ENCODE measurements at places on chromosomes 11 and 22.

- no peak for DNase-seq
Observed at GRCh38 chr11:35150454-35150853, 11.5 kb downstream of the CD44 start.

DNA sequence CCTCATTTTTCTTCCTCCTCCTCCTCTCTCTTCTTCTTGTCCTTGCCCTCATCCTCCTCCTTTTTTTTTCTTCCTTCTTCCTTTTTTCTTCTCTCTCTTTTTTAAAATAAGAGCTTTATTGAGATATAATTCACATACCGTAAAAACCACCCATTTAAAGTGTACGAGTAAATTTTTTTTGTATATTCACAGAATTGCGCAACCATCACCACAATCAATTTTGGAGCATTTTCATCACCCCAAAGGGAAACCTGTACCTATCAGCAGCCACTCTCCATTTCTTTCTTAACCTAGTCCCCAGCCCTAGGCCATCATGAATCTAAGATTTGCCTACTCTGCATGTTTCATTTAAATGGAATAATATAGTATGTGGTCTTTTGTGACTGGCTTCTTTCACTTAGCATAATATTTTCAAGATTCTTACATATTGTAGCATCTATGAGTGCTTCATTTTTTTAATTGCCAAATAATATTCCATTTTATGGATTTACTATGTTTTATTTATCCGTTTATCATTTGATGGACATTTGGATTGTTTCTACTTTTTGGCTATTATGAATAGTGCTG, 35.0 kb downstream of the CAT start:
- DNase-seq, result no peak

DNA sequence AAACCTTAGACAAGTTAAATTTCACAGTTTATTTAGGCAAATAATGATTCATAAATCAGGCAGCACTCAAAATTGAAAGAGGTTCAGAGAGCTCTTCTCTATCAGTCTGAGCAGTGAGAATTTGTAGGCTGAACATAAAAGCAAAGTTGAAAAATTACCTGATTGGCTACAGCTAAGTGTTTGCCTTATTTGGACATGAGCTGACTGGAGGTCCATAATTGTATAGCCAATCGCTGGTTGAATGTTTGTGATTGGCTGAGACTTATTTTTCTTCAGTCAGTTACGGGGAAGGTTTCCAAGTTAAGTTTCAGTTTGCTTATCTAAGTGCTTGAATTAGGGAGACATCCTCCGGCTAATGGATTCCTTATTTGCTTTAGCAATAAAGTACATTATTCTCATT, 527.5 kb downstream of the CNTN5 start:
- DNase-seq, result no peak

DNA sequence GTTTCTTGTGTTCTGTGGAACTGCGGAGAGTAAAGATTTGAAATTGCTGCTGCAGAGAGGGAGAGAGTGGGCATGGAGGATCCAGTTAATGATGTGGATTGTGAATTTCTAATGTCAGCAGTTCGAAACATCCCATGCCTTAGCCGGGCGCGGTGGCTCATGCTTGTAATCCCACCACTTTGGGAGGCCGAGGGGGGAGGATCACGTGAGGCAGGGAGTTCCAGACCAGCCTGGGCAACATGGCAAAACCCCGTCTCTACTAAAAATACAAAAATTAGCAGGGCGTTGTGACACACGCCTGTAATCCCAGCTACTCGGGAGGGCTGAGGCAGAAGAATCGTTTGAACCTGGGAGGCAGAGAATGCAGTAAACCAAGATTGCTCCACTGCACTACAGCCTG, 1.1 kb upstream of the CAVIN3 start:
- DNase-seq, result no peak

GRCh38 chr11:69651834-69652620, 11.1 kb downstream of the CCND1 start:
- DNase-seq, result no peak

- no peak for DNase-seq
Observed at GRCh38 chr11:47551086-47551485, 1.8 kb downstream of the CELF1 start.

Data from AG04450 (cell line).